ENCODE measurements at places on chromosomes 11 and 22.

DNA sequence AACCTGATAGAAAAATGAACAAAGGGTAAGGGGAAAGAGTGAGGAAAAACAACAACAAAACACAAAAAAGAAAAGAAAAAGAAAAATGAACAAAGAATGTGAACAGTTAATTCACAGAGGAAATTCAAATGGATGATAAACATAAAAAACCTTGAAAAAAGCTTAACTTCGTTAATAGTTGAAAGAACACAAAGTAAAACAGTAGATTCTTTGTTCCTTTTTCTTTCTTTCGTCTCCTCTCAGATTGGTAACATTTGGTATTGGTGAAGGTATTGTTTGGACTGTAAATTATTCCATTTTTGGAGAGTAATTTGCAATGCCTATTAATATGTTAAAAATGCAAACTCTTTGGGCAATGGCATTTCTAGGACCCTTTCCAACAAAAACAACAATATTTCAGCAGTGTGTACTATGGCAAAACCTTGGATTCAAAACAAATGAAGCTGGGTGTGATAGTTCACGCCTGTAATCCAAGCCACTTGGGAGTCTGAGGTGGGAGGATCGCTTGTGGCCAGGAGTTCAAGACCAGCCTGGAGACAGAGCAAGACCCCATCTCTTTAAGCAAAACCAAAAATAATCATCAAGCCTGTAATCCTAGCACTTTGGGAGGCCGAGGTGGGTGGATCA lies 3.3 kb upstream of the BACE1 start:
- DNase-seq = no peak

DNA sequence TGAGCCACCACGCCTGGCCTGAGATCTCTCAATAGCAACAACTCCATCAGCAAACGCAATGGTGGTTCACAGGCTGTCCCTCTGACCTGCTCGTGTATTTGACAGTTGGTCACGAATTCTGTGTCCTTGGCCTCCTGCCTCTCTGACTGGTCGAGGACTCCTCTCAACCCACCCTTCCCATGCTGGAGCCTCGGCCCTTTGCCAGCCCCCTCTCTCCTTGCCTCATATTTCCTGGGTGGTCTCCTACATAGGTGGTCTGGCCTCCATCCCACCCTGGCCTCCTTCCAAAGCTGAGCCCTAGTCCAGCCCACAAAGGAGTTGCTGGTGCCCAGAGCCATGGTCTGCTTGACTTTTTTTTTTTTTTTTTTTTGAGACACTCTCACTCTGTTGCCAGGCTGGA lies 11.4 kb upstream of the A4GALT start:
- DNase-seq = no peak

- DNase-seq = no peak
Observed at GRCh38 chr11:130403271-130403804, 25.1 kb downstream of the ADAMTS8 start.

- DNase-seq = no peak
Observed at GRCh38 chr11:34408580-34409172, 30.1 kb upstream of the CAT start.
